Epithelial cell of alveolus of lung (primary cell): ENCODE measurements at places on chromosomes 1 and 21. TPM values are rescaled to one million over a fixed set of nuclear protein-coding genes. Genes with fewer than 3 reads are reported as not detected.

The GJA4 gene
- total RNA-seq: 0.39 and 2.6 TPM in 2 replicates

The UBAP2L gene
- total RNA-seq: 58.4 and 63.2 TPM in 2 replicates

The NDUFS5 gene
- 413 and 614 TPM in 2 replicates for total RNA-seq

The C1orf116 gene
- 0.40 and 2.3 TPM in 2 replicates for total RNA-seq

The TTC24 gene
- not detected in 2 replicates for total RNA-seq

The AVPR1B gene
- not detected in 2 replicates for total RNA-seq

The ZFP69B gene
- 0.32 and 4.5 TPM in 2 replicates for total RNA-seq

The OSCP1 gene
- 10.5 and 11.9 TPM in 2 replicates for total RNA-seq

The CHIA gene
- total RNA-seq: not detected in 2 replicates

The ALPL gene
- 0.13 and 1.7 TPM in 2 replicates for total RNA-seq

The CFAP45 gene
- 0.48 and 0.65 TPM in 2 replicates for total RNA-seq

The LCE1C gene
- total RNA-seq: not detected in 2 replicates

The NGF gene
- 1.2 TPM in 1 of 2 replicates, not detected in the other for total RNA-seq

The PLA2G4A gene
- total RNA-seq: 5.7 and 5.9 TPM in 2 replicates

The CCDC181 gene
- 1.2 and 2.2 TPM in 2 replicates for total RNA-seq

The RGS8 gene
- total RNA-seq: not detected in 2 replicates

The FMOD gene
- 4.7 and 18.1 TPM in 2 replicates for total RNA-seq

The HRNR gene
- total RNA-seq: not detected in 2 replicates

The LIPI gene
- not detected in 2 replicates for total RNA-seq

The ZNF691 gene
- total RNA-seq: 6.5 and 8.7 TPM in 2 replicates

The SPATA45 gene
- total RNA-seq: not detected in 2 replicates

The B3GALT6 gene
- 31.2 and 33.3 TPM in 2 replicates for total RNA-seq

The SPRR1A gene
- not detected in 2 replicates for total RNA-seq

The SLC30A10 gene
- 0.08 TPM in 1 of 2 replicates, not detected in the other for total RNA-seq

The RGL1 gene
- total RNA-seq: 12.3 and 21.4 TPM in 2 replicates

The ATAD3A gene
- 15.3 and 45.6 TPM in 2 replicates for total RNA-seq

The SLC9C2 gene
- total RNA-seq: not detected in 2 replicates

The DCST1 gene
- not detected in 2 replicates for total RNA-seq

The SLC39A1 gene
- total RNA-seq: 115 and 153 TPM in 2 replicates

The TMEM200B gene
- total RNA-seq: 21.1 and 28.7 TPM in 2 replicates

The HES3 gene
- not detected in 2 replicates for total RNA-seq

The PADI3 gene
- not detected in 2 replicates for total RNA-seq

The HTR6 gene
- not detected in 2 replicates for total RNA-seq

The LCE2B gene
- total RNA-seq: not detected in 2 replicates

The XKR8 gene
- total RNA-seq: 8.8 and 14.2 TPM in 2 replicates

The RGS13 gene
- 0.13 TPM in 1 of 2 replicates, not detected in the other for total RNA-seq

The FMN2 gene
- total RNA-seq: 0.08 and 0.39 TPM in 2 replicates

The ANKRD35 gene
- total RNA-seq: 1.8 and 8.8 TPM in 2 replicates

The C1orf226 gene
- total RNA-seq: 1.7 and 3.6 TPM in 2 replicates

The LACTBL1 gene
- not detected in 2 replicates for total RNA-seq

The INSRR gene
- not detected in 2 replicates for total RNA-seq

The PLD5 gene
- total RNA-seq: 0.24 and 0.52 TPM in 2 replicates

The LCE3D gene
- not detected in 2 replicates for total RNA-seq

The ZNF670 gene
- 0.96 and 2.6 TPM in 2 replicates for total RNA-seq

The LRRC71 gene
- total RNA-seq: not detected in 2 replicates

The ILDR2 gene
- total RNA-seq: under 0.01 TPM in 1 of 2 replicates, not detected in the other

The CIART gene
- total RNA-seq: 1.3 and 6.6 TPM in 2 replicates

The LMX1A gene
- total RNA-seq: not detected in 2 replicates

The TBX19 gene
- total RNA-seq: 0.26 and 0.96 TPM in 2 replicates

The HMCN1 gene
- 4.6 and 6.9 TPM in 2 replicates for total RNA-seq

The ENAH gene
- 54.0 and 82.1 TPM in 2 replicates for total RNA-seq
